NCI-H1105 treated with DMSO at 0.1 percent for 48 hours (cell line): ENCODE measurements at places on chromosomes 11 and 22.

DNA sequence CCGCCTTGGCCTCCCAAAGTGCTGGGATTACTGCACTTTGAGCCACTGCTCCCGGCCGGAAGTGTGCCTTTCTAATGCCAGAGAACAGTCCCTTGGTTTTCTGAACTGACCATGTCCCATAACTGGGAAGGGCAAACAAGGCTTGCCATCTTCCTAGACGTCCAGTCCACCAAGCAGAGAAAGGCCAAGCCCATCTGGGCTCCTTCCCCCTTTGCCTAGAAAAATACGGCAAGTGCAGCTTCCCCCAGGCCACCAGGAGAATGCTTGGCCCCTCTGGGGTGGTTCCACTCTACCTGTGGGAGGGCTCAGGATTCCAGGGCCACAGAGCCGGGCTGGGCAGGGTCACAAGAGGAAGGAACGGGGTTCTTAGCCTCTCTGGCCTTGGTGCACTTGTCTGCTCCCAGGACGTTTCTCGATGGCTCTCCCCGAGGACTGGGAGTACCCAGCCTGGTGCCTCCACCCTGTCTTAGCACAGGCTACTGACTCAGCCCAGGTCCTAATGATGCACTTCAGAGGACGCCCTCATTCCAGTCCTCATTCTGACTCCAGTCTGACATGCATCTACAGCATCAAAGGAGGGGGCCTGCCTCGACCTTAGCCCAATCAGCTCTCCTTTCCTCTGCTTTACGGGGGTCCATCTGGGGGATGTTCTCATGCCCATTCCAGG lies 1.2 kb downstream of the USP2 start:
- no peak for DNase-seq

DNA sequence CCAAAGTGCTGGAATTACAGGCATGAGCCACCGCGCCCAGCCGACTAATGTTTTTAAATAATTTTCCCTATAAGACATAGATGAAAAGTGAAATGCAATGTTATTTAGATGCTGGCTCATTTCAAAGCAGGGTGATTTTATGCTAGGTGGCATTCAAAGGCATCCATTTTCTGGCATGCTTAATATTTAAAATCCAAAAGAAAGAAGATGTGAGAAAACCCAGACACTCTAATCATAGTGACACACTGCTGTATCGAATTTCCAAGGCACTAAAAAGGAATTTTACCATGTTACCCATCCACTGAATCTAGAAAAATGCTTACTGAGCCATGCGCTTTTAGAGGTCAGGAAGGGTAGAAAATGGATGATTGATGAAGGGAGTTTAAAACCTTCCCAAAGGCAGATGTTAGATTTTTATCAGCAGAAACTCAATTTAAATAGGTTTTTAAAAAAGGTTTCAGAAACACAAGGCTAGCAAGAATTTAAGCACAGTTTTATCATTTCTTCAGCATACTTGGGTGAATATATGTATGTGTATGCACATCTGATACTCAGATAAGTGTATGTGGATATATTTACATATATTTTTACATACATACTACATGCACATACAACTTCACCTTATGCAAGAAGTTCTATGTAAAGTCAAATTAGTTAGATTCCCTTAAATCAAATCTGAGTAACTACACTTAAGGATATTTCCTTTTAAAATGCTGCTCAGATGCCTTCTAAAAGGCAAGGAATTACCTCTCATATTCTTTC lies 24.1 kb upstream of the CCDC89 start:
- DNase-seq: no peak

- DNase-seq: peak; percentile 12
Observed at GRCh38 chr11:71242391-71242790, 10.0 kb downstream of the SHANK2 start.

GRCh38 chr11:17718510-17718962 lies 835 bp upstream of the MYOD1 start:
- DNase-seq: no peak

GRCh38 chr22:48138855-48139254 lies 1376.4 kb downstream of the TBC1D22A start:
- DNase-seq: no peak

DNA sequence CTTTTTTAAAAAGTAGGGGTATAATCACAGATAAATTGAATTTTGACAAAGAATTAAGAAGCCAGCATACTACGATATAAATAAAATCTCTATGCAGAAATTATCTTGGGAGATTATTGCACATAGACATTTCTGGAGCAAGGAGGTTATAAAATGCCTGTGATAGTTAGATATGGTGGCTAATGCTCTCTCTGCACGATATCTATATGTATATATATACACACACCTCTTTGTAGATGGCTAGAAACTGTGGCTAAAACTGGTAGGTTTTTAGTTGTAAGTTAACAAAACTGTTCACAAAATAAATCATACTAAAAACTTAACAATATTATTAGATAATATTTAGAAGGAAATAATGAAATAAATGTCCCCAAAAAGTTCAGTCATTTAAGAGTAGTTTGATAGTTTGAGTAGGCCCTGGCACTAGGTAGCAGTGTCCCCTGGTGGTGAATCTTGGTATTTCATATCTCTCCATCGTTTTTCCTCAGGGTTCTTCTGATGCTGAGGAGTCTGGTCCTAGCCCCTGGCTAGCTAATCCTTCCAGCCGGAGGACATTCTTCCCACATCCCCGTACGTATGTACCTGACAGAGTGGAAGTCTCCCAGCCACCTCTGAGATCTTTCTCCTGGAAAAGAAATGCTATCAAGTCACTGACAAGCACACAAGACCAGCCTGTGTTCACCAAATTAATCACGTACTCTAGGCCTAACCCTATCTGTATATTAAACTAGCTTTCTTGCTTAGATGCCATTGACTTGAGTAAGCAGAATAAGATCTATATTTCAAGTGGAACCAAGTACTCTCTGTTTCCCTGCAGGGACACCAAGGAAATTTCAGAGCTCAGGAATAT lies 32.2 kb downstream of the ART5 start:
- DNase-seq: peak; percentile 9

- no peak for DNase-seq
Observed at GRCh38 chr22:48622891-48623545, 1204.7 kb downstream of the BRD1 start.

- no peak for DNase-seq
Observed at GRCh38 chr22:46941968-46942798, 179.7 kb downstream of the TBC1D22A start.

- DNase-seq: no peak
Observed at GRCh38 chr11:130829920-130830511, 86.3 kb downstream of the SNX19 start.

DNA sequence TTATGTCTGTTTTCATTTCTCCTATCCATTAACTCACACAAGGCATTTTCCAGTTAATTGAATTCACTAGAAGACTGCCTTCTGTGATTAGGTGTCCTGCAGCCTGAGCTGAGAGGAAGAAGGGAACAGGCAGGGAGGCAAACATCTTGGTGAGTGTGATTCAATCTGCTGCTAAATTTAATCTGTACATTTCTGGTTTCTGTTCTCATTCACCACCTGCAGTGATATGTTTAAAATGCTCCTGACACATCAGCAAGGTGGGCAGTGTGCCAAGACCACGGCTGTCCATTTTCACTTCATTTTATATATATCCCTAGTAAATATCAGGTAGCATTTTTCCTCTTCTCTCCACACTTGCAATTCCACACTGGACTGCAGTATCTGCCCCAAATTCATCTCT lies 416.5 kb downstream of the TMEM135 start:
- peak; percentile 35 for DNase-seq

DNA sequence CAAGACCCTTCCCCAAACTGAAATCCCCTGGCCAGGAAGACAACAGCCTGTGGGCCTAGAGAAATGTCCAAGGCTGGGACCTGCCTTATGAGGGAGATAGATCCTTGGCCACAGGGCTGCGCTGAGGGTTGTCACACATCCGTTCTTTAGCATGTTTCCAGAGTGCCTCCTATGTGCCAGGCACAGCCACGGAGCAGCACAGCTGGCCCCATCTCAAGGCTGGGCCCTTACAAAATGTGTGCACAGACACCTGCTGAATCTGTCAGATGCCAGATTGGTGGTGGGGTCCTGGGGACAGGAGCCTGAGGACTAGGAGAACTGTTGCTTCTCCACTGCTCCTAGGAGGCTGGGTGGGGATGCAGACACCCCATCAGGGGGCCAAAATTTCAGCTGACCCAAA lies 11.2 kb downstream of the GRIK4 start:
- no peak for DNase-seq

DNA sequence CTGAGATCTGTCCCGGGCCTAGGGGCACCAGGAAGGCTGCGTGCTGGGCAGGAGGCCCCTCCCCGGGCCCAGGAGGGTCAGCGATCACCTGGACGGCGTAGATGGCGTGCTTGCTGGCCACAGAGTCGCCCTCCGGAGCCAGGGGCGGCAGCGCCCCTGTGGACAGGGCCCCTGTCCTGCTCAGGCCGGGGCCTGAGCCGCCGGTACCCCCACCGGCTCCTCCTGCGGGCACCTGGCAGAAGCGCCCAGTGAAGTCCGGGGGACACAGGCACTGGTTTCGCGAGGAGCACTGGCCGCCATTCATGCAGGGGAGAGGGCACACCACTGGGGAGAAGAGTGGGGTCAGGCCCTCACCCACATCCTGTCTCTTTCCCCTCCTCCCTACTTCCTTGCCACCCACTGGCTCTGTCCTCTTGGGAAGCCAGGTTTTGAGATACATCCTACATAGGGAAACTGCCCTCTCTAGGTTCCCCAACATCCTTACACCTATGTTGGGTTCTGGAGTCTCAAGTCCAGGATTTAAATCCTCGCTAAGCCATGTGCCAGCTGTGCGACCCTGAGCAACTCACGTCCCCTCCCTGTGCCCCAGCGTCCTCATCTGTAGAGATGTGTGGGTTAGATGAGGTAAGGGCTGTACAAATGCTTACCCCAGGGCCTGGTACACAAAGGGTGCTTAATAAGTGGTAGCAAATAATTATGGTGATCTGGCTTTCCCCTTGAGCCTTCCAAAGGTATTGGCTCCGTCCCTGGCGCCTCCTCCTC lies 3.9 kb downstream of the LTBP3 start:
- no peak for DNase-seq

DNA sequence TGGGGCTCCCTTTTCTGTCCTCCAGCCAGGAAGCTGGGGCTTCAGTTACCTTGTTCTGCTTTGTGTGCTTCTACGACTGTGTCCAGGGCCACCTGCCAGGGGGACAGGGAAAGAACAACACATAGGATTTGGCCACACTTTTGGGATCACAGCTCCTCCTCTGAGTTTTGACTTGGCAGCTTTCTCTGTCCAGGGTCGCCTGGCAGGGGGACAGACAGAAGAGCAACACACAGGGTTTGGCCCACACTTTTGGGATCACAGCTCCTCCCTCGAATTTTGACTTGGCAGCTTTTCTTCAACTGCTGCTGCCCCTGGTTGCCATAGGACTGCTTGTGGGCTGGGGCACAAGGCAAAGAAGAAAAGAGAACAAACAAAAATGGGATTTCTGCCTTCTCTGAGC lies 19.1 kb downstream of the INCENP start:
- no peak for DNase-seq

DNA sequence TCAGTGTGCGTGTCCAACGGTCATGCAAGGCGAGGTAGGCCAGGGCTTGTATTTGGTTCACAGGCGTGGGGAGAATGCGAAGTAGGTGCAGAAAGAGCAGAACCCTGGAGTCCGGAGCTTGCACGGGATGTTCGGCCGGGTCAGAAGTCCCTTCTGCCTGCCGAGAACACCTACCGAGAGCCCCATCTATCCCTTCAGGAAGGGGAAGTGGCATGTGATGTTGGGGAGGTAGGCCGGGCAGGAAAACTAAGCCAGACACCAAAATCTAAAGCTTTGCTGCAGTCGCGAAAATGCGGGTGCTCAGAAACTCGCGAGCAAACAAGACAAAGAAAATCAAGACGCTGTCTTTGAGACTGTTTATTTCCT lies 435 bp upstream of the TAF6L start:
- no peak for DNase-seq

GRCh38 chr11:29490938-29491337 lies 525.9 kb downstream of the KCNA4 start:
- DNase-seq: no peak

- no peak for DNase-seq
Observed at GRCh38 chr11:80327956-80328614, 887.3 kb upstream of the TENM4 start.

- no peak for DNase-seq
Observed at GRCh38 chr11:110712659-110713448, 617 bp upstream of the ARHGAP20 start.

- DNase-seq: no peak
Observed at GRCh38 chr11:68375766-68376165, 63.4 kb downstream of the LRP5 start.

DNA sequence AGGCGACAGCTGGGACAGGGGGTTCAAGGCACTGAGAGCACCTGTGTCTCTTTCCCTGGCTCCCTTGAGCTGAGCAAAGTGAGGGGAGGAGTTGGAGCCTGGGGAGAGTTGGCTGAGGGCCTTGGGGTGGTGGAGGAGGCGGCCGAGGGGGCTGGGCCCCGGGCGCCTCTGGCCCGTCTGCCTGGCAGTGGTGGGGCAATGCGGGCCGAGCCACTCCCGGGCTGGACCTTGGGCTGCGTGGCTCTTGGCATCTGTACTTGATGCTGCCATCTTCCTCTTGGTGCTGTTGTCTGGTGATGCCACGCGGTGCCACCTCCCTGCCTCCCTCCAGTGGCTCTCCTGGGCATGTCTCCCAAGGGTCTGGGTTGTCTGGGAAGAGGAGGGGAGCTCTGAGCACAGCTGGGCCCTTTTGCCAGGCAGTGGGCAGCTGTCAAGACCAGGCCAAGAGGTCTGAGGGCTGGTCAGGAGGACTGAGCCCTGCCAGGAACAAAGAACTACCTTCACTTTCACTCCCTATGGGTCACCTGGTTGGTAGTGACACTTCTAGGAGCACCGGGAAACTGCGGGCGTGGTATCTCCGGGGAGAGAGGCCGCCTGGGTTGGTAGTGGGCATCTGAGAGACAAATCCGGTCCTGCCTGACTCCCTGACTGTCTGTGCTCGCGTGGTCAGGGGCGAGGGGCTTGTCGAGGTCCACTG lies 1.3 kb downstream of the GRIK4 start:
- DNase-seq: peak; percentile 65

DNA sequence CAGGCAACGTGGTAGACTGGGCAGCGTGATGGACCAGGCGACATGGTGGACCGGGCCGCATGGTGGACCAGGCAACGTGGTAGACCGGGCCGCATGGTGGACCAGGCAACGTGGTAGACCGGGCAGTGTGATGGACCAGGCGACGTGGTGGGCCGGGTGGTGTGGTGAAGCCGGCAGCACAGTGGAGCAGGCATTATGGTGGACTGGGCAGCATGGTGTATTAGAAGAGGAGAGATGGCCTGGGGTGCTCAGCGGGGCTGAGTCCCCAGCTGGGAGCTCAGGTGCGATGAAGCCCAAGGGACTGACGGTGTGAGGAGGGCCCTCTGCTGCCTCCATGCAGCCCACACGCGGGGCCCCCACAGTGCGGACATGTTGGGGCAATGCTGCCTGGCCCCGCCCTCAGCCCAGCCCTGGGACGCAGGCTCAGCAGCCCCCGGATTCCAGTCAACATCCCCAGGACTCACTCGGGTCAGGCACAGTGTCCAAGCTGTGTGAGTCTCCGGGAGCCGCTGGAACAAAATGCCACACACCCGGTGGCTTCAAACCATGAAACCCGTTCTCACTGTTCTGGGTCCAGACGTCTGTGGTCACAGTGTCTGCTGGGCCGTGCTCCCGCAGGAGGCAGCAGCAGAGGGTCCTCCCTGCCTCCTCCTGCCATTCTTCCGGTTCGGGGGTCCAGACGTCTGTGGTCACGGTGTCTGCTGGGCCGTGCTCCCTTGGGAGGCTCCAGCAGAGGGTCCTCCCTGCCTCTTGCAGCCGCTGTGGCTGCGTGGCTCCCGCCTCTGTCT lies 1084.9 kb downstream of the BRD1 start:
- DNase-seq: no peak

- DNase-seq: no peak
Observed at GRCh38 chr11:4748438-4748837, 21.3 kb downstream of the OR51F1 start.
